ENCODE measurements at places on chromosomes 4 and X.

DNA sequence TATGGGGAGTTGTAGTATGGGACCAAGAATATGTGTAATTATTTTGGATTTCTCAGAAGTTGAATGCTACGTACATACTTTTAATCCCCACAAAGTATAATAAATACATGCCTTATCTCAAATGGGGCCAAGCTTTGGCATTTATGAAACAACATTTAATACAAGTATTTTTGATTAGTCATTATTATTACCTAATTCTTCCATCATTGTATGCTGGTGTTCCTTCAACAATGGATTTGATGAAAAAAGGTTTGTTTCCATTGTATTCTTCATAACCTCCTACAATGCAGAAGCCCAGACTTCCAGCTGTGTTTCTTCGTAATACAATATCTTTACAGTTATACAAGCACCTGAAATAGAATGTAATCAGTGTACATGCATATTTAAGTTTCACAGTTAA lies 83.8 kb downstream of the FIP1L1 start:
- no peak for DNase-seq

DNA sequence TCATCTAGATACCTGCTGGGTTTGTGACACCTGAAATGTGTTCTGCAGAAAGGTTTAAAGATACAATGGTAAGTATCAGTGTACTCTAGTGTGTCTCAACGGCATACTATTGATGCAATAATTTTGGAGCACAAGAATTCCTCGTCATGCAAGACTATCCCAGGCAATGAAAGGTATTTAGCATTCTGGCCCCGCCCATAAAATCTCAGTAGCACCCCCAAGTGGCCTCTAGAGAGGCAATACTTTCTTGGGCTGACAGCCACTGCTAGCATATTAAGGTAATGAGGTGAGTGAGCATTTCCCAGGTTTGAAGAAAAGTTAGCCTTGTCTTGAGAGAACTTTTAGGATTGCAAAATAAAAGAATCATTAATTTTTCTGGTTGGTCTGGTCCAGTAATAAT lies 24.0 kb downstream of the TAB3 start:
- DNase-seq: no peak

- DNase-seq: no peak
Measured at GRCh38 chrX:20130357-20130756, 11.3 kb downstream of the EIF1AX start.

DNA sequence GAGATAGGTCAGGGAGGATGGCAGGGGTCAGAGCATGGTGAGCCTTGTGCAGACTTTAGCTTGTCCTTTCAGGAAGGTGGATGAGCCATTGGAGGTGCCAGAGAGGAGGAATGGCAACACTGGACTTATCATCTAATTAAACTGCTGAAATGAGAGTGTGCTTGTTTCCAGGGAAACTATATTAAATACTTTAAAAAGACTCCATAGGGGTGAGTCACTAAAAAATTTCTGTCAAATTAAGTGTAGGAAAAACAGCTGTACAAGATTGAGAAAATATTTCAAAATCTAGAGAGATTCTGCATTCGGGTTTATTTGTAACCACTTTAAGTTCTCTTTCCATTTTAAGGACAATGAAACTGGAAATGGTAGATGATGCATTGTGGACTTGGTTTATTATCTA lies 11.4 kb downstream of the FRAS1 start:
- DNase-seq: no peak

DNA sequence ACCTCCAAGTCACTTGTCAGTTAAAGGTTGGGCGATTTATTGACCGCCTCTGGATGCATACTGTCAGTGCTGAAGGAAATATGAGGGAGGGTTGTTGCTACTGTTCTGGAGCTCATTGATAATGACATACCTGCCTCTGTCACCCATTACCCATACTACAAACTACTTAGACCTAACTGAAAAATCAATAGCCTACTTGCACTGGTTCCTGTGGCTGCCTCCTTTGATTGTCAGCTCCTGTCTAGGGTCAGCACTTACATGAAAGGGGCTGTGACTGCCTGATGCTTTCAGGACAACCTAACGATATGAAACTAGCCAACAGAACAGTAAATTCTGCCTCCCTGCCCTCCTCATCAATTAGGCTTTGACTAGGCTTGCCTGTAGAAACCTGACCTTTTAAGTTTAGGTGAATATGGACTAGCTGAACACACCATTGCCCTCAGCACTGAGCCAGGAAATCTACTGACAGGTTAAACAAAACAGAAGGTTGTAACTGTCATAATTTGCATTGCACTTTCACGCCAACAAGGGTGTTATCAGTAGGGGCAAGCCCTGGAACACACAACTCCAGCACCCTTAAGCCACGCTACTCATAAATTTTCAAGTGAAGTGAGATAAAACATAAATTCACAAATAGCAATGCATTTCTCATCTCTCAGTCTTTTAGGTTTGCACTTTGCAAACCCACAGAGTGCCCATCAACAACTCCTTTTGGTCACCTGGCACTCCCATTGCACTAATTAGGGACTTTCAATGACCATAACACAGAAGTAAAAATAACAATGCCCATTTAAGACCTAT lies 9.0 kb upstream of the MAB21L2 start:
- no peak for DNase-seq

DNA sequence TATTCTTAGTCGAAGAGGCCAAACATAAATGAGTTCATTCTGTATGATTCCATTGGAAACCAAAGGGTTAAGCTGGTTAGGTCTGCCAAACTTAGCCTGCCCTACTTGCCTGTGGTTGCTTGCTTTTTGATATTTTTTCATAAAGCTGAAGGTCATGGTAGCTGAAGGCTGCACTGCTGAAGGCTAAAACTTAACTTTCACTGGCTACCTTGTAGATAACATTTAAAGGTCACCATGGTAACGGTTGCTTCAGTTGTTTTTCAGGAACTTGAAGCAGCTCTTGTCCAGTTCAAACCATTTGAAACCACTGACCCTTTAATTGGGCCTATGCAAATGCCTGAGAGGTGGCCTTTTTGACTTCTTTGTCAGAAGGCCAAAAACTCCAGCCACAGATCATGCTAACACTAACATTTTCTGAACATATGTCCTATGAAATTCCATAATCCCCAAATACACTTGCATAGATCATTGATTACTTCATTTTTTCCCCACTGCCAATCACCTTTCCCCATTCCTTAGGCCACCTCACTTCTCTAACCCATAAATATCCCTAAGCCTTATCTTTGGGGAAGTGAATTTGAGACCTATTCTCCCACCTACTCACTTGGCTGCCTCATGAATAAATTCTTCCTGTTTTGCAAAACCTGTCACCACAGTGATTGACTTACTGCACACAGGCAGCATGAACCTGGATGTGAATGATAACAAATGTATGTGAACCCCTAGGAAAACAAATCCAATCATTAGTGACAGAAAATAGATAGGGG lies 10.7 kb upstream of the SMIM10L2A start:
- DNase-seq: no peak

DNA sequence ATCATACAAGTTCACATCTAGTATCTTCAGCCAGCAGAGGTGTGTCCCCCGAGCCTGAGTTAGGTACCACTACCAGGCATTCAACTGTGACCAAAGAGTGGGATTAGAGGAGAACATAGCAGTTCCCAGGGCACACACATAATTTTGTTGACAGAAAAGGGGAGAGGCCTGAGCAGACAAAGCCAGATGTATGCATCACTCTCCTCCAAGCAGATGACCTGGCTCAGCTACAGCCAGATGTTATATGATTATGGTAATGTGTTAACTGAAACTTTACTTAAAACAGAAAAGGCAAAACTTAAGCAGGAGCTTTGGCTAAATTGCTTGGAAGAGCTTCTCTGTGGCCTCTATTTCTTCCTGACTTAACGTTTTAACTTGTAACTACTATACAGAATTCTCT lies 88.9 kb downstream of the CC2D2A start:
- no peak for DNase-seq

GRCh38 chr4:189048119-189048518 lies 892.6 kb upstream of the FRG1 start:
- DNase-seq: no peak

DNA sequence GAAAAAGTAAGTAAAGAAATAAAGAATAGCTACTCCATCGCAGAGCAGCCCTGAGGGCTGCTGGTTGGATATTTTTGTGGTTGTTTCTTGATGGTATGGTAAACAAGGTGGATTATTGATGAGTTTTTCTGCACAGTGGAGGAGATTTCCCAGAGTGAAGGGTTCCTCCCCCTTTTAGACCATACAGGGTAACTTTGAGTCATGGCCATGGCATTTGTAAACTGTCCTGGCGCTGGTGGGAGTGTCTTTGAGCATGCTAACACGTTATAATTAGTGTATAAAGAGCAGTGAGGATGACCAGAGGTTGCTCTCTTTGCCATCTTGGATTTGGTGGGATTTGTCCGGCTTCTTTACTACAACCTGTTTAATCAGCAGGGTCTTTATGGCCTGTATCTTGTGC lies 128.2 kb downstream of the ASMT start:
- no peak for DNase-seq

DNA sequence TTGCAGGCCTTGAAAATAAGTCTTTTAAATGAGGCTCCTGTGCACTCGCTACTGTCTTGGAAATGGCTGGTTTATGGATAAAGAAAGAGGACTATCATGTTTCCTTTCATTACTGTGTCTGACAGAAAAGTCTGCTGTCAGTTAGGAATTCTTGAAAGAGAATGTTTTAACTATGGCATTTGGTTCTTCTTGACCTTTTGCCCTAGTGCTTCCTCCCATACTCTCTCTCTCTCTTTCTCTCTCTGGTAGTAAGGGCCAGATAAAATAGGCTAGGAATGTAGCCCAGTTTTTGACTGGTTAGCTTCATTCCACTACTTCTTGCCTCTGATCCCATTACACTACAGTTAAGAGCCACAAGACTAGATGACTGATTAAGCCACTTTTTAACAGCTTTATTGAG lies 29.8 kb downstream of the YY2 start:
- no peak for DNase-seq

DNA sequence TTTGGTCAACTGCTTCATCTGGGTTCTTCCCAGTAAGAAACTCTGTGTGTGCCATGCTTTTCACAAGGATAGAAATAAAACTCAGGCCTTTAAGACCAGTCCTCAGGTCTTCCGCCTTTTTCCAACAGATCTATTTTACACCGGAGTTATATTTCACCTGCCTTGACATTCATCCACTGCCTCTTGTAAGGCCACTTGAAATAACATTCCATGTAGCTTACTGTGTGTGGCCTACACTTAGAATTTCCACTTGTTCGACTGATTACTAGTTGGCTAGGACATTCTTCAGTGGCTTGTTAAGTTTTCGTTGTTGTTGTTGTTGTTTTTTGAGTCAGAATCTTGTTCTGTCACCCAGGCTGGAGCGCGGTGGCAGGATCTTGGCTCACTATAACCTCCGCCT lies 92.8 kb upstream of the UNC5C start:
- DNase-seq: no peak

GRCh38 chr4:146029939-146030710 lies 91.5 kb upstream of the ZNF827 start:
- DNase-seq: no peak
